ENCODE measurements at places on chromosomes 12 and 14.
A peak's percentile ranks its signal among the peaks of the same experiment; 100 is the strongest.

- DNase-seq: no peak
These were observed 855.6 kb upstream of the TMEM132C start for GRCh38 chr12:127411166-127411915.

DNA sequence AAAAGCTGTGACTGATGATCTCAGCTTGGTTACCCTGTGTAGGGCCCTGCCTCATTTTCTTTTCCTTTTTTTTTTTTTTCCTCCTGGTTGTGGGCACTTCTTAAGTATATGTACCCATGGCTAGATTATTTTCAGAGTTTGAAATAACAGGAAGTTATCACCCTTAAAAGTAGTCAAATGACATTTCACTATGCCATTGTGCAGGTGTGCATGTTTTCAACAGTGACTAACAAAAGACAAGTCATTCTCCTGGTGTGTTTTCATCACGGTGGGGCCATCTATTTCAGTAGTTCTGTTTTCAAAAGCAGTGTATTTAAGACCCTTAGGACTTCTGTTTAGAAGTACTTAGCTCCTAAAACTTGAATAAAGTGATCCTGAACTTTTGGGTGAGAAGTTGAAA, 15.0 kb downstream of the GABARAPL1 start:
- DNase-seq: no peak

GRCh38 chr14:61492474-61492873, 171.1 kb downstream of the PRKCH start:
- DNase-seq: no peak

DNA sequence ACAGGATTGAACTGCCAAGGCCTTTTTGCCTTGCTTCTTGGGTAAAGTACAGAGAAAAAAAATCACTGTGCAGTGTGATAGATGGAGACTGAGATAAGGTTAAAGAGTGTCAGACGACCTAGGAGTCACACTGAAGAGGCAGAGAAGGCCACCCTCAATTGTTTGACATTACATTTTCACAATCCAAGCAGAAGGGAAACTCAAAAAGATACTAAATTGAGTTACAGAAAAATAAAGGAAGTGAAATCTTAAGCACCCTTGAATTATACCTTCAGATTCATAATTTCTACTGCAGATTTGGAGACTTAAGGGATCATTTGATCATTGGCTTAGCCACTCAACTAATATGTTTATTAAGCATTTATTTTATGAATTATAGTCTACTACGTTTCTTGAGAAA, 97.1 kb downstream of the MYF5 start:
- no peak for DNase-seq

DNA sequence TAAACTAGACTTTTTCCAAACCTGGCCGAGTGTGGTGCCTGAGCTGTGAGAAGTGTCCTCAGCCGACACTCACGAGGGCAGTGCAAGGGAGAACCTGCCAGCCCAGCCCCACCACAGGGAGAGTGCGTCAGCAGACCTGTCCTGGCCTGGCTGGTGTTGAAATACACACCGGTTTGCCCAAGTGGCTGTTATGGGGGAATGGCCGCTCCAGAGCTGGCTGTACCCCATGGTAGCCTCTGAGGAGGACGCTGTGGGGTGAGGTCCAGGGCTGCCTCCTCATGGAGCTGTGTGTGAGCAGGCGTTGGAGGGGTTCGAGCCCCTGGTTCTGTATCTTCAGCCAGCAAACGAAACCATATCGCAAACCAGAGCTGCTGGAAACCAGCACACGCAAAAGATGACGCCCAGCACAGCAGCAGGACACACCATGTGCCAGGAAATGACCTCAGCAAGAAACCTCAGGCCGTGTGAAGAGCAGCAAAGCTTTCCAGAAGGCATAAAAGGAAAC, 9.4 kb downstream of the ANKRD9 start:
- peak; percentile 12 for DNase-seq

DNA sequence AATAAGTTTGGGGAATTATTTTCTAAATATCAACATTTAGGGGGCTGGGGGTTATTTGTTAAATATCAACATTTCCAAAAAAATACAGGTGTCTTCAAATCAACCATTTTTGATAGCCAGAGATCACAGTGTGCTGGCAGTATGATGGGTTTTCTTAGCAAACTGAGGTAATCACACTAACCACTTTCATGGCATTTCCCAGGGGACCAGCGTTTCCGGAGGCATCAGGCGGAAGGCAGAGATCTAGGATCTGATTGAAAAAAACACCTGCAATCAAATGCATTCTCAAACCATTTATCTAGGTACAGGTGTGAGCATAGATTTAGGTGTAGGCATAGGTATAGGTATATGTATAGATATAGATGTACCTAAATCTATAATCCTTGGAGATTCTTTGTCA, 34.6 kb downstream of the GLRX5 start:
- no peak for DNase-seq

GRCh38 chr14:96349286-96350075, 13.7 kb downstream of the ATG2B start:
- DNase-seq: peak; percentile 6

- DNase-seq: no peak
These were observed 936.5 kb downstream of the DIO2 start for GRCh38 chr14:79274641-79275291.

DNA sequence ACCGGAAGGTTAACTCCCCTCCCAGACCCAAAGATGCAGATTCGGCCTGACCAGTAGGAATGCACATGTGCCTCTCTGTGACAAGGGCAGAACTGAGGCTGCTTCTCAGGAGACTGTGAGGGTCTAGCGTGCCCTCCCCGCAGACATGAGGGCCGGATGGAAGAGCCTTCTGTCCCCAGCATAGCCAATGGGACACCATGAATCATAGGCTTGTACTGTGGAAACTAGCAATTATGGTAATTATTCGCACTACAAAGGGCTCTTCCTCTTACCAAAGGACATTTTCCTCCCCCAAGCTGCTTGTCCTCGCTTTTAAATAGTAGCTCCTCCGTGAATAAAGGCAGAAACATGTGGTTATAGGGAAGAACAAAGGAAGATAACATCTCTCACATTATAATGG, 6.2 kb downstream of the COA8 start:
- no peak for DNase-seq

DNA sequence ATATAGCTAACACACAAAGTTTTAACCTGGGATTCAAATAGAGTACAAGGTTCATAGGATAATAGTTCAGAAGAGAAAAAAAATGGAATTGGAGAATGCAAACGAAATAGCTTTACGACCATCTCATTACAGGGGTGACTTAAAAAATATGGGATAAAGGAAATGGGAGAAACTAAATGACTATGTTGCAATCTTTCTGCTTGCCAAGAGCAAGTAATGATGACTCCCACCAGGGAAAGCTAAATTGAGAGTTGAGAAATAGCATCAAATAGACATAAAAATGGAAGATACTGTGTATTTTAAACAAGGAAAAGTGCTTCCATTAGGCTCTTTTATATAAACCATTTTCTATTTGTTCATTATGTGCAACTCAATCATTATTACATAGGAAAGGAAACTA, 155.7 kb upstream of the ATXN7L3B start:
- no peak for DNase-seq

DNA sequence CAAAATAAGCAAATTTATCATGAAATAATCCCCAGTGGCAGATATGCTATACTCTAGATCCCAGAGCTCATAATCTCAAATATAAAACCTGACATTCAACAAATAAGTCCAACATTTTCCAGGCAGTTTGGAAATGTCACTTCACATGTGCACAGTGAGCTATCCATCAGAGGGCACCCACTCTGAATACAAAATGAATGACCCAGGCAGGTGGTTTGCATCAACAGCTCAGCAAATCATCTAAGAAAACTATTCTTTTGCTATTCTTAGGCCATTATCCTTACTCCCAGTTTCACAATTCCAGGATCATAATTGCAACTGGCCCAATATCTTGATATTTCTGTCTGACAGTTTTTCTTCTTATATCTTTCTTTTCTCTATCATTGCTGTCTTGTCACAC, 38.5 kb downstream of the TRIM9 start:
- no peak for DNase-seq

GRCh38 chr14:100810861-100811461, 15.0 kb upstream of the MEG3 start:
- DNase-seq: no peak

DNA sequence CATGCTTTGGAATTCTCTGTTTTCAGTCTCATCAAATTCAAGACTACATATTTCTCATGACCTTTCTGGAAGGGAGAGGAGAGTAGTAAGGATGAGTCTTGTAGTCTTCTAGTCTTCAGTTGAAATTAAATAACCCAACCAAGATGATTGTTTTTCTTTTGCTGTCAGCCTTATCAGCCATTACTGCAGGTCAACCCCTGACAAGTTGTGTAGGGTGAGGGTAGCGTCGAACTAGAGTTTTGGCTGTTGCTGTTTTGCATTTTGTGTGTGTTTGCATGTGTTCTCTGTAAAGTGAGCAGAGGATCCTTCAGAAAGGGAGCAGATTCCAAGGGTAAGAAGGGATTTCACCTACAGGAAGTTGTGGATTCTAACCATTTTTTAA, 28.4 kb downstream of the DIP2B start:
- DNase-seq: no peak

GRCh38 chr12:27913999-27914614, 58.4 kb downstream of the PTHLH start:
- DNase-seq: no peak

DNA sequence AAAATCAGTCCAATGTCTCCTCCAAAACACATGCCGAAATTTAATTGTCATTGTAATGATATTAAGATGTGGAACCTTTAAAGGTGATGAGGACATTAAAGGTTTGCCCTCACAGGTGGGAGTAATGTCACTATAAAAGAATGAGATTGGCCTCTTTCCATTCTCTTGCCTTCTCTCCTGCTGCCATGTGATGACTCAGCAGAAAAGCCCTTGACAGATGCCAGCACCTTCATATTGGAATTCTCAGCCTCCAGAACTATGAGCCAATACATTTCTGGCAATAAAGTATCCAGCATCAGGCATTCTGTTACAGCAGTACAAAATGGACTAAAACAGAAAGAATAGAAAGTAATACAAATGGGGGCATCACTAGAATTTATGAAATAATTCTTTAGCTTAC, 609.7 kb downstream of the SLC16A7 start:
- peak; percentile 50 for DNase-seq

DNA sequence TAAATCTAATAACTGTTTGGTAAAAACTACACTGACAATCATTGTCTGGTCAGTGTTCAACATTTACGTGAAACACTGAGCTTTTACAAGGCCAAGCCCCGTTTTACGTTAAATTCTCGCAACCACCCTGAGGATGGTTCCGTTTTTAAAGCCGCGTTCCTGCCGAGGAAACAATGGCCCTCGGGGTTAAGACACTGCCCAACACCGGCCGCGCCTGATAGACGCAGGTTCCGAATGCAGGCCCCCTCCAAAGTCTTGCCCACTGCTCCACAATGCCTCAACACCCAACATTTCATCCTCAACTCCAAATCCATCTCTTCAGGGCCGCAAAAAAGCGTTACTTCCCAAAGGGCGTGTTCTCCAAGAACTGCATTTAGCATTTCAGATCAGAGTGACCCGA, 953 bp upstream of the SNRPF start:
- DNase-seq: no peak

GRCh38 chr12:71371122-71371521, 68.5 kb upstream of the LGR5 start:
- DNase-seq: peak; percentile 14

DNA sequence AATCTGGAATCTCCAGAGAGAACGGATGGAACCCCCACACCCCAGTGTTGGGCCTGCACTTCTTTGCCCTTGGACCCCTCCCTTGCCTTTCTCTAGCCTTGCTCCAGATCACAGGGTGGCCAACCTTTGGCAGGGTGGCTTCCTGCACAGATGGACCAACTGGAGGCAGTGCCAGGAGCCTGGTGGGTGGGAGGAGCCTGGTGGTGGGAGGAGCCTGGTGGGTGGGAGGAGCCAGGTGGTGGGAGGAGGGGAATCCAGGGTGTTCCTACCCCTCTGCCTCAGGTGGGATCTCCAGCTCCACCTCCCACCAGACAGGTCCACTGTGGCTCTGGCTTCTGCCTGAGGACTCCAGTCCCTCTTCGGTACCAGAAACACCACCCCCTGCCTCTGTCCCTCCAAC, 15.0 kb upstream of the ORAI1 start:
- no peak for DNase-seq

Data from HCEC 1CT (cell line).